Body of pancreas (tissue), 4 donors: ENCODE measurements at places on chromosomes 7 and 10. TPM values are rescaled to one million over a fixed set of nuclear protein-coding genes. Genes with fewer than 3 reads are reported as not detected.

DNA sequence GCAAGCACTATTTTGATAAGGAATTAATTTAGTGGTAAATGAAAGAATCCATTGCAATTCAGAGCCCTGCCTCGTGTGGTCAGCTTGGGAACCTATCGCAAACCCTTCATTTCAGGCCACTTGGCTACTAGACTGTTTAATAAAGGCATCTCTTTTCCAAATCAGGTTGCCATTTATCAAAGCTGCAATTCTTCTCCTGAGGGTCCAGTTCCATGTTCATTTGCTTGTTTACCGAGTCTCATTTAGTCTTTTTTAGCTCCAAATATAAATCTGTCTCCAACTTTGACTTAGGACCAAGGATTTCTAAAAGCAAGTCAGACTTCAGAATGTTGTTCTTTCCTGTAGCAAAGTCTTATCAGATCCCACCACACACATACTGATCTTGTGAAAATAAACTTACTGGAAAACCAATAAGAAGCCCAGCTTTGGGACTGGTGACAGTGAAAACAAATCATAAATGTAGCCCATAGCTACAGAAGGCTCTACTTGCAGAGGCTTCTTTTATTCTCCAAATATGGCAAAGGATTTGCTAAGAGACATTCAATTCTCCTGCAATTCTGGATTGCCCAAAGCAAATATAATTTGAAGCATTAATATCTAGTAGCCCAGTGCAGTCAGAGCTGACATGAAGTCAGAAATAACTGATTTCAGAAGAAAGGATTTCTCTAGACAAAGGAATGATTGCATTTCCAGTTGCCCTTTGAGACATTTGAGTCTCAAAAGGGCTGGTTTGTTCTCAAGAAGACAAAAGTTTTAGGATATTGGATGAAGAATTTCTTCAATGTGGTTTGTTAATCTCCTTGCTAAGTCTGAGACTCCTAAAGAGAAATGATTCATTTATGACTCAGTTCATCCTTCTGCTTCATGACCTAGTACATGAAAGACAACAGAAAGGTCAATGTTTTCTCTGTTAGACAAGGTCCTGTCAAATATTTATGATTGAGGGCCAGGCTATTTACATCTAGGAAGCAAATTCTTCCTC lies 28.0 kb downstream of the PPP1R3C start:
- no peak for DNase-seq

- no peak for DNase-seq
Measured at GRCh38 chr7:108291791-108292440, 161.8 kb upstream of the LAMB4 start.

- DNase-seq, result no peak
Measured at GRCh38 chr10:1010703-1011102, 15.0 kb downstream of the IDI2 start.

- DNase-seq, result no peak
Measured at GRCh38 chr10:4383651-4384098, 442.3 kb upstream of the AKR1E2 start.

- DNase-seq, result peak; percentile 58
Measured at GRCh38 chr10:117216611-117217195, 19.4 kb downstream of the KCNK18 start.

- DNase-seq, result no peak
Measured at GRCh38 chr10:3963191-3963673, 178.2 kb upstream of the KLF6 start.

DNA sequence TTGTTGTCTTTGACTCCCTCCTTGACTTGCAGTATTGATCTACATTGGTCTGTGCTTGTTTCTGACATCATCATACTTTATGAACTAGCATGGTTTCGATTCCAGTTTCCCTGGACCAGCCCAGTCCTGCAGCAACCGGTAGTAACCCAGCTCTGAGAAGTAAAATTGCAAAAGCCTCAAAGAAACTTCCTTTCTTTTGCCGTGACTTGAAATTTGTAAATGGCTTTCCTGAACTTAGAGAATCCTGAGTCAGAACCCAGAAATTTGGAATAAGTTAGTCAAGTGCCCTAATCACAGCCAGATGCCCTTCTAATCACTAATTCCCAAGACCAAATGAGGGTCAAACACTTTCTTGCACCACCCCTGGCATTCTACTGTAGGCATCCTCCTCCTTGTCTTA lies 15.0 kb downstream of the TAS2R60 start:
- DNase-seq, result peak; percentile 4

GRCh38 chr7:83837683-83838082 lies 188.7 kb upstream of the SEMA3E start:
- no peak for DNase-seq

DNA sequence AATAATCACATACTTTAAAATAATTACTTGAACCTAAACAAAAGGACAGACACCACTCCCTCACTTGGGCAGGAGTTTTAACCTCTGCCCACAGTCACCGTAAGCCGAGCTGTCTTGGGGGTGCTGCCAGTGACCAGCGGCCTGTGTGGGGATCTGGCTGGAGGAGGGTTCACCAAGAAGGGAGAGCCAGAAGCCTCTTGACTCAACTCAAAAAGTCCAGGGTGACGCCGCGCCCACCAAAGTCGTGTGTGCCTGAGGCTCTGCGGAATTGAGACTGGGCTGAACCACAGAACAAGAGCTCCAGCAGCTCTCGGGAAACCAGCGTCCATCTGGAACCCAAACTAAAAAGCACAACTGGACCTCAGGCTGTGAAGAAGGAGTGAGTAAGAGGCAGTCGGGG lies 35.8 kb downstream of the ZFAND2A start:
- no peak for DNase-seq

DNA sequence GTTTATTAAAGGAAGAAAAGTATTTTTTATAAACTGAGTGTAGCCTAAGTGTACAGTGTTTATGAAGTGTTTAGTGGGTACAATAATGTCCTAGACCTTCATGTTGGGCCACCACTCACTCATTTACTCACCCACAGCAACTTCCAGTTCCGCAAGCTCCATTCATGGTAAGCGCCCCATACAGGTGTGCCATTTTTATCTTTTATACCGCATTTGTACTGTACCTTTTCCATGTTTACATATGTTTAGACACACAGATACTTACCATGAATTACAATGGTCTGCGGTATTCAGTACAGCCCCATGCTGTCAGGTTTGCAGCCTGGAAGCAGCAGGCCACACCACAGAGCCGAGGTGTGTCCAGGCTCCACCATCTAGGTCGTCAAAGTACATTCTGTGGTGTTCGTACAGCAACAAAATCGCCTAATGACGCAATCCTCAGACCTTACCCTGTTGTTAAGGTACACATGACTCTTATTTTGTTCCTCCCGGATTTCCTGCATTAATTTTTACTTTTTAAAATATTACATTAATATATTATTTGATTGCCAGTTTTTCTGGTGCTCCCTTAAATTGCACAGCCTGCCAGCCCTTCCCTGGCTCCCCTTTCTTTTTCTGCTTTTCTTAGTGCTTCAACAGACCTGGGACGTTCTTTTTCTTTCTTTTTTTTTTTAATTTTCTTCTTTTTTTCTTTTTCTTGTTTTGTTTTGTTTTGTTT lies 881 bp upstream of the SSBP1 start:
- peak; percentile 31 for DNase-seq

- no peak for DNase-seq
Measured at GRCh38 chr10:110360857-110361474, 56.2 kb upstream of the SMNDC1 start.

DNA sequence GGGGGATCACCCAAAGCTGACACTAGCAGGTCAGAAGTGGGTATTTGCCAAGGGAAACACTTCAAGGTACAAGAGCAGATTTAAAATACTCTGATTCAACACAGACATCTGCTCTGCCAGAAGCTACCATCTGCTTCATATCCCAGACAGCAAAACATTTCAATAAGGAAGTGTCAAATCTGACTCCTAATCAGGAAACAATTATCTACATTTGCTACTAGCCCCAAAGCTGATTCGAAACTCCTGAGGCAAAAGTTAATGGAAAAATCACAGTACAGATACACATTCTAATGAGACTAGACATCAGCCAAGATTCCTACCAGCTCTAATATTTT lies 48.9 kb downstream of the PARD3 start:
- no peak for DNase-seq

TMEM213 gene
- total RNA-seq, result not detected

GPR37 gene
- 5.7 TPM for total RNA-seq

TSPAN33 gene
- total RNA-seq, result 17.1 TPM

GRCh38 chr10:958856-959255 lies 27.4 kb upstream of the LARP4B start:
- DNase-seq, result no peak

- DNase-seq, result no peak
Measured at GRCh38 chr7:155867280-155867679, 55.0 kb upstream of the SHH start.

ATOH7 gene
- total RNA-seq, result not detected

KDM7A gene
- total RNA-seq, result 5.3 TPM

PTPRZ1 gene
- 18.5 TPM for total RNA-seq

- DNase-seq, result no peak
Measured at GRCh38 chr10:5891009-5891408, 966 bp downstream of the FBH1 start.

GRCh38 chr7:117769085-117769484 lies 104.2 kb downstream of the CTTNBP2 start:
- no peak for DNase-seq

SDK1 gene
- total RNA-seq, result 32.4 TPM

GRCh38 chr7:152711444-152711944 lies 35.6 kb upstream of the XRCC2 start:
- no peak for DNase-seq

DNA sequence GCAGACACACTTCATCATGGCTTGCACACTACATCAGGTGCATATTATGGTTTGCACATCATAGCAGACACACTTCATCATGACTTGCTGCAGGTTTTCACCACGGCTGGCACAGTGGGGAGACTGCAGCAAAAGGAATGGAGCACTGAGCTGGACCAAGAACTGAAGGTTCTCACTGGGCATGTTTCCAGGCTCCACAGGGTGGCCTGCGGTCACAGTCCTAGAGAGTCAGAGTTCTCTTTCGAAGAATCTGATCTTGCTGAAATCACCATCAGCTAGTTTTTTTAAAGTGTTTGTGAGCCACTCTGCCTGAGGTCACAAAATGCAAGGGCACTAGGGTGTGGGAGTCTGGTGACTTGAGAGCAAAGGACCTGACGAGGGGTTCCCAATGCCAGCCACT lies 140.4 kb upstream of the NPY start:
- DNase-seq, result no peak

- DNase-seq, result no peak
Measured at GRCh38 chr10:44922796-44923545, 11.8 kb downstream of the TMEM72 start.

PPP1R3C gene
- total RNA-seq, result 15.6 TPM

BRAT1 gene
- total RNA-seq, result 46.8 TPM

- no peak for DNase-seq
Measured at GRCh38 chr10:418894-419293, 270.6 kb downstream of the DIP2C start.

DNA sequence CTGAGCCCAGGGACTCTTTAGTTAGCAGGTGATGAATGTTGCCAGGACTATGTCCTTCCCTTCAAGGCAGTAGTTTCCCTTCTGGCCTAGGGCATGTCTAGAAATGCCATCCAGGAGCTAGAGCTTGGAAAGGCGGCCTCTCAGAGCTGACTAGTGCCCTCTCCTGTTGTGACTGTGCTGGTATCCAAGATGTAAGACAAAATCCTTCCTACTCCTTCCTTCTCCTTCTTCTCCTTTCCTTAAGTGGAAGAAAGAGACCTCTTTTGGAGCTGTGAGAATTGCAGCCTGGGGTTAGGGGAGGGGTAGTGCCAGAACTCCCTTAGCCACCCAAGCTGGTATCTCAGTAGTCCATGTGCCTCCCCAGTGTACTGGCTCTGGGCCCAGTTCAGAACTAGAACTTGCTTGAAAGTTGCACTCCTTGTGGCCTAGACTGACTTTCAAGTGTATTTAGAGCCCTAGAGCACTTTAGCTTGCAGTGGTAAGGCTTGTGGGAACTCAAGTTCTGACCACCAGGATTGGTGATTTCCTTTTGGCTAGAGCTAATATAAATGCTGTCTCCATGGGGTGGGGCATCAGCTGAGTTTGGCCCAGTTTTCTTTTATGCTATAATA lies 118.8 kb downstream of the NPSR1 start:
- DNase-seq, result no peak

DNA sequence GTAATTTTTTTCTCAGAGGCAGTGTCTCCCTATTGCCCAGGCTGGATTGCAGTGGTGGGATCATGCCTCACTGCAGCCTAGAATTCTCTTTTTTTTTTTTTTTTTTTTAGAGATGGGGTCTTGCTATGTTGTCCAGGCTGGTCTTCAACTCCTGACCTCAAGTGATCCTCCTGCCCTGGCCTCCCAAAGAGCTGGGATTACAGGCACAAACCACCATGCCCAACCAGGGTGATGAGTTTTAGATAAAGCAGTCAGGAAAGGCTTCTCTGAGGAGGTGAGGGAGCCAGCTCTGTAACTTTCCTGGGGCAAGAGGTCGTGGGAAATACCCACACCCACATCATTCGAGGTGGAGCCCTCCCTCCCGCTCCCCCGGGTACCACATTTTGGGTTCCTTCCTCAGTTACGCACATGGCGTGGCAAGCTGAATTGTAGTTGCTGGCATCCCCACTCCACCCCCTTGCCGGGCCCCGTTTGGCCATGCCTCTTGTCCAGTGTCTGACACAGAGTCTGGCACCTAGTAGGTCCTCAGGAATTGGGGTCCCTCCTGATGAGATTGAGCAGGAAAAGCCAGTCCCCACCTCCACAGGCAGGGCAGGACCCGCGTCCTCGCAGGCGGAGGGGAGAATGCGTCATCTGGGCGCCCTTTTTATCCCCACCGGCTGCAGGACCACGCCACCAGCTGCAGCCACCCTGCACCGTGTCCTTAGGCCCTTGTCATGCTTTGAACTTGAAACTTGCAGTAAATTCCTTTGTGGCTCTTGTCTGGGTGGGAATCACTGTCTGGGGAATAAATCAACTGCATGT lies 43.4 kb downstream of the CLIP2 start:
- DNase-seq, result no peak

SRI gene
- 23.1 TPM for total RNA-seq

LIPN gene
- not detected for total RNA-seq

DNA sequence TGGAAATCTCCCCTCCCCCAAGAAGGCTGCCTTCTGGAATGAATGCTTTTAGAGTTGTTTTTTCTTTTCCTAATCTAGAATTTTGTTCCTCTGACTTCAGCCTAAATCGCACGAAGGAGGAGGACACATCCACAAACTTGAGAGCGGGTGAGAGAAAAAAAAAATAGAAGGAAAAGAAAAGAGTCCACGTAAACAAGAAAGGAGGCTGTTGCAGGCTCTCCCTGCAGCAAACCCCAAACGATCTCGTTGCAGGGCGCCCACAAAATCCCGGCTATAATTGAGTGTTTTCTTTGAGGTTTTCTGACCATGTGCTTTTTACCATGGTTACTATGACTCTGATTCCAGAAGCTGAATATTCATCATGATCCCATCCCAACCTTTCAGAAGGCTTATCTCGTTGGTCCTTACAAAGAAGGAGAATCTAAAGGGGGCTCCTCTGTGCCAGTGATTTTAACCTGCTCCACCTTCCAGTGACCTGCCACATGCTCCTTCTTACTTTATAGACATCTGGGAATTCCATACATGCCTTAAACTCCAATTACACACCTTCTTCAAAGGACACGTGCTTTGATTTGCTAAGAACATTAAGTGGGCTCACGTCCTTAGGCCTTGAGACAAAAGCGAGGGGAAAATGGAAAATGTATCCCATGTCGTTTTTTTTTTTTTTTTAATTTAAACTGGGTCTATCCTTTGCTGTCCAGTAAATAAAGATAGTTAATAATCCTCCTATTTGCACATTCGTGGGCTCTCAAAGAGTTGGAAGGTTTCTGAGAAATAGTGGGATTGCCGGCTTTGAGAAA lies 5.8 kb downstream of the TWIST1 start:
- no peak for DNase-seq

MBL2 gene
- not detected for total RNA-seq

GRCh38 chr7:12884033-12884432 lies 196.6 kb downstream of the ARL4A start:
- no peak for DNase-seq

- DNase-seq, result no peak
Measured at GRCh38 chr7:31094271-31094670, 42.2 kb downstream of the ADCYAP1R1 start.
